ENCODE measurements at places on chromosomes 2 and 18.

DNA sequence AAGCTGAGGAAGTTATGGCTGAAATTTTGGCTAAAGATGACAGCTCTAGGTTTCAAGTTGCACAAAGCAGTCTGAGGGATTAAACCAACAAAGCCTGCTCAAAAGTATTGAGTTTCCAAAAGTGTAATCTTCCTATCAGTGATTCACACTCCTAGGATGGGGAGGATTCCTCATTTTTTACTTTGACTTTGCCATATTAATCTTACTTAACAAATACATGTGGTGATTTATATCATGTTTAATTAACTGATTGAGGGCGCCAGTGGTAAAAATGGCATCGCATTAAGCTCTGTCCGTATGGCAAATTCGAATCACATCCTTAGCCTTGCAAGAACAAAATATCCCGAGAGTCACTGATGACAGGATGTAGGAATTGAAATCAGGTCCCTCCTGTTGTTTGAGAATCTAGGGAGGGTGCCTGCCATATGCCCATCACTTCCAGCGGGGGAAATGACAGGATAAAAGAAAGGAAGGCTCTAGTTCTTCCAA lies 78.1 kb upstream of the ETAA1 start:
- DNase-seq = no peak

DNA sequence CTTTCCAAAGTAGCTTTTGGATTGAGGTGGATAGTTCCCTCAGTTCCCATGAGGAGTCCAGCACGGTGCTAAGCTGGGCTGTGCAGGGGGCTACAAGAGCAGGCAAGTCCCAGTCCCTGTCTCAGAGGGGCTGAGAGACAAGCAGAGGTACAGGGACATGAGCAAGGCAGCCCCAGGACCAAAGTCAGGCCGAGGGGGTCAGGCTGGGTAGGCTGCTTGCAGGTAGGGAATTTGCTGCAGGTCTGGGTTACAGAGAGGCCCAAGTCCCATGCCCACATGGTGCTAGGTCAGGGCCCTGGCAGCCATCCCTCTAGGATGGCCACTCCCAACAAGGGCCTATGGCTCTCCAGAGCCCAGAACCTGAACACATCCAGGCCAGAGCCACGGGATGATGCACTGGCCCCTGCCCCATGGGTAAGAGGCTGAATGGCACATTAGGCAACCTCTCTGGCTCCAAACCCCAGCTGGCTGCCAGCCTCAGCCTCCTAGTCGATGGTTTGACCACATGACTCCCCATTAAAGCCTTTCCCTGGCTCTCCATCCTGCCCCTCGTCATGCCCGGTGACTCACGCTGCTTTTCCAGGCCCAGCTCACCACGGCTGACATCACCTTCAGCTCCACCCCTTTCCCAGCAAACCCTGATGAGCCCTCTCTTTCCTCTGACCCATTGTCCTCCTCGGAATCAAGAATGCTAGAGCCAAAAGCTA lies 83.7 kb downstream of the SDC1 start:
- DNase-seq = no peak

DNA sequence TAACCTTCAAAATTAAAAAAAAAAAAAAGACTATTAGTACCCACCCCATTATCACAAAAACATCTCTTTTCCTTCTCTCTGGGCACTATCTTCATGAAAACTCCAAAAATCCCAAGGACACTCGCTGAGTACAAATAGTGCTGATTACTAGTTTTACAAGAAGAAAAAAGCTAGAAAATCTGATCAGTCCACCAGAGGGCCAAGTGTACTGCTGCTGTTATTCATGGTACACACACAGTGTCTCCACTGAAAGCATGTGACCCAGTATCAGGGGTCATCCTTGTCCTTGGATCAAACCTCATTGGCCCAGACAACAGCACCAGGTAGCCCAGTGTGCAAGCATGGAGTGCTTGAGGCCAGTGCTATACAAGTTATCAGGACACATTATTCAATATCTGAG lies 382.7 kb upstream of the KLHL29 start:
- no peak for DNase-seq

GRCh38 chr2:218821605-218822211 lies 9.9 kb downstream of the PRKAG3 start:
- DNase-seq = no peak

GRCh38 chr2:174729797-174730697 lies 34.2 kb downstream of the CHRNA1 start:
- DNase-seq = peak; percentile 57

DNA sequence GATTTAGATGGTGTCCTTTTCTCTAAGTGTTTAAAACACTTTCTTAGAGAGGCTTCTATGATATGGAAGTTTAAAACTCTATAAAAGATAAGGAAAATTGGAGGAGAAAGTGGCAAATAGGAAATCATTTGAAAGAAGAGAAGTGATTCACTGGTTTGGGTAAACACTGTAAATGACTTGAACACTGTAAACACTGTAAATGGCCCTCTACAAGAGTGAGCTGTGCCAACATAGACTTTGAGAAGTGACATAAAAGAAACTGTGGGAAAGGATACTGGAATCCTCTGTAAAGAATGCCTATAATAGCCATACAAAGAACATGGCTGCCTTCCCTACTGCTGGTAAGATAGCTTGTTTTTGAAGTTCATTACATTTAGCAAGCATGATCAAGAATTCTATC lies 210.9 kb upstream of the SIX3 start:
- DNase-seq = no peak

GRCh38 chr18:64929036-64929435 lies 780.1 kb upstream of the LINC00305 start:
- DNase-seq = no peak

DNA sequence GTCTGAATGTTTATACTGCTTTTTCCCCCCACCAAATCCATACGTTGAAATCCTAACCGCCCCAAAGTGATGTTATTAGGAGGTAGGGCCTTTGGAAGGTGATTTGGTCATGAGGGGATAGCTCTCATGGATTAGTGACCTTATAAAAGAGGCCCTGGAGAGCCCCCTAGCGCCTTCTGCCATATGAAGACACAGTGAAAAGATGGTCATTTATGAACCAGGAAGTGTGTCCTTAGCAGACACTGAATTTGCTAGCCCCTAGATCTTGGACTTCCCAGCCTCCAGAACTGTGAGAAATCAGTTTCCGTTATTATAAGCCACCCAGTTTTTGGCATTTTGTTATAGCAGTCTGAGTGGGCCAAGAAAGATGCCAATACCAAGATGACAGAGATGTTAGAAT lies 7.2 kb upstream of the TSN start:
- DNase-seq = no peak

DNA sequence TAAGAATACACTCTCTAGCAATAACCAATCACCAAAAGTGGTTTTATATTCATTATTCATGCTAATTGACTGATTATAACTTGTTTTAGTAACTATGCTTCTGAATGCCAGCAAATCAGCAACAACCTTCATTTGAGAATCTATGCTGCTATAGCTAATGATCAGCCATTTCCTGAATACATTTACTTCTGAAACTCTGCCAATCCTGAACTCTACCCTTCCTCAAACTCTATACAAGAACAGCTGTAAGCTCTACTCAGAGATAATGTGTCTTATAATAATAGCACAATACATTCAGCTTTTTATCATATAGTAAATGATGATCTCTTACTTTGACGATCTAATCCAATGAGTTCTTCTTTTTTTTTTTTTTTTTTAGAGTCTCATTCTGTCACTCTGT lies 85.7 kb upstream of the EPAS1 start:
- DNase-seq = no peak

GRCh38 chr2:240141736-240142135 lies 1.3 kb upstream of the OTOS start:
- no peak for DNase-seq

GRCh38 chr18:49279041-49279440 lies 181.4 kb downstream of the DYM start:
- no peak for DNase-seq

- DNase-seq = no peak
Measured at GRCh38 chr2:210252699-210253606, 27.7 kb upstream of the ACADL start.

GRCh38 chr2:72990695-72991438 lies 73.5 kb downstream of the EMX1 start:
- DNase-seq = no peak

DNA sequence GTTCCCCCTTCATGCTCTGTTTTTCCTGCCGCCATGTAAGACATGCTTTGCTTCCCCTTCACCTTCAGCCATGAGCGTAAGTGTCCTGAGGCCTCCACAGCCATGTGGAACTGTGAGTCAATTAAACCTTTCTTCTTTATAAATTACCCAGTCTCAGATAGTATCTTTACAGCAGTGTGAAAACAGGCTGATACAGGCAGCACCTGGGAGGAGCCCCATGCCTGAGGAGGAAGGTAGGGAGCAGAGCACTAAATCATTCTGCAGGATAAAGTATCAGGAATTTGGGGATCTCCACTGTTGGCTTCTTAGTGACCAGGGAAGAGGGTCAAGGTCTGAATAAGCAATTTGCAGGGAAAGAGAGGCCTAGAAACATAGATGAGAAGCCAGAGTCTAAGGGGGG lies 78.0 kb downstream of the KCNF1 start:
- no peak for DNase-seq

DNA sequence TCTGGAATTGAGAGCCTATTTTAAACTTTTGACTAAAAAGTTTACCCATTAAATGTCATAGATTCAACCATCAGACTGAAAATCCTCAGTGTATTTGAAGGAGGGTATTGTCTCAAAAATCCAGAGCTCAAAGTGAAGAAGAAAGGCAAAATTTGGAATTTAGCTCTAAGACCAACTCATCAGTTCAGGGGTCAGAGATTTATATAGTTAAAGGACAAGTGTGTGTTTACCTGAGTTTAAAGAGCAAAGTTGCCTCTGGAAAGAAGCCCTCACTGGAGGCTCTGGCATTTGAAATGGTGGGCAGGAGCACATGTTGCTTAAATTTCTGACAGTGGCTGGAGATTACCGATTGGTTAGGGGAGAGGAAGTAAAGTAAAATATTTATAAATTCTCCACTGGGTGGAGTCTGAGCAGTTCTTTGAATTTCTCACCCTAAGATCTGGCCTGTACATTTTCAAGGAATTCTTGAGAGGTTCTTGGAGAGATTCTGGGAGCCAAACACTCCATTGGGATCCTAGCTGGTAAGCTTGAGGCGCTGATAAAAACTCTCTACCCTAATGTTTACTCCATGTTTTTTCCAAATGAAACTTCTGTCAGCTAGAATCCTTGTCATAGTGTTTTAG lies at the start of gene KYNU:
TSS of gene KYNU (plus strand) at position 449 of the 623 bp plus-strand sequence. CDS start 7,704 bp downstream, outside the sequence.
- no peak for DNase-seq

DNA sequence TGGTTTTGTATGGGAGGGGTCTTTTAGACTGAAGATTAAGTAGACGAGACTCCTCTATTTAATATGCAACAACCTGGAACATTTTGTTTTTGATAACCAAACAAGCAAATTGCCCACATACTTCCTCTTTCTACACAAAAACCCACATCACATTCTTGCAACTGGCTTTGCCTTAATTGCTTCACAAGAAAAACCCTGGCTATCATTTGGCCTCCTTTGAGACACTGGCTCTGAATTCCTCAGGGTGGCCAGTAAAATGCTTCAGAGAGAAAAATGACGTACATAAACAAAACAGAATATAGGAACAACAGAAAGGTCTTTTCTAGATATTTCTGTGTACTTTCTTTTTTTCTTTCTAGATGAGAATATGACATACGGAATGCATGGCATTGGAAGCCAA lies 103.0 kb downstream of the TRIB2 start:
- no peak for DNase-seq

DNA sequence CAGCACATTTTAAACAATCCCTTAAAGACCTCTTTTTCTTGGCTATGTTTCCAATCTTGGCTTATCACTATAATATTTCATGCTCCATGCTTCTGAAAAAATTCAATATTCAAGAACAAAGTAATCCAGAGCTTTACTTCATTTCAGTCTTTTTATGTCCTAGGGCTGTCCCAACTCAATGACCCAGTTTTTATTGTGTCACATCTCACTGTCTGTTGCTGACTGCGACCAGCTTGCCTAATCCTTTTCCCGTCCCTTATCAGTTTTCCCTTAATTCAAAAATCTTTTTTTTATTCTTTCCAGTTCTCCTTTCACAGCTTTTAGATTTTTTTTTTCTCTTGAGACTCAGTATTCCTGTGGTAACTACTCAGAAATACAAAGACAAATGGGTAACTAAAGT lies 10.2 kb downstream of the TMEM17 start:
- no peak for DNase-seq

DNA sequence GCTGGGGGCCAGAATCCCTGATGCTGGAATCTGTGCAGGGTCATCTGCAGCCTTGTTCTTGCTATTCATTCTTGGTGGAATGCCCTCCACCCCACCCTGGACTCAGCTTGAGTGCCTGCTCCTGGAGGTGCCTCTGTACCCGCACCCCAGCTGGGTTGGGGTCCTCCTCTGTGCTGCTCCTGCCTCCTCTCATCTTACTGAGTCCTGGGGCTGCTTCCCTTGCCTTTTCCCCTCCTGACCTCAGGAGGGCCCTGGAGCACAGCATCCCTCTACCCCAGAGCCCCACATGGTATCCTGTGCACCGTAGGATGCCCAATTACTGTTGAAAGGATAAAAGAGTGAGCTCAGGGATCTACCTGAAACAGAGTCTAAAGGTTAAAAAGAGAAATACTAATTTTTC lies 81.6 kb downstream of the CIB4 start:
- DNase-seq = no peak

GRCh38 chr2:70241340-70241739 lies 7.1 kb downstream of the TIA1 start:
- no peak for DNase-seq

GRCh38 chr2:67295406-67295805 lies 101.7 kb upstream of the ETAA1 start:
- no peak for DNase-seq

DNA sequence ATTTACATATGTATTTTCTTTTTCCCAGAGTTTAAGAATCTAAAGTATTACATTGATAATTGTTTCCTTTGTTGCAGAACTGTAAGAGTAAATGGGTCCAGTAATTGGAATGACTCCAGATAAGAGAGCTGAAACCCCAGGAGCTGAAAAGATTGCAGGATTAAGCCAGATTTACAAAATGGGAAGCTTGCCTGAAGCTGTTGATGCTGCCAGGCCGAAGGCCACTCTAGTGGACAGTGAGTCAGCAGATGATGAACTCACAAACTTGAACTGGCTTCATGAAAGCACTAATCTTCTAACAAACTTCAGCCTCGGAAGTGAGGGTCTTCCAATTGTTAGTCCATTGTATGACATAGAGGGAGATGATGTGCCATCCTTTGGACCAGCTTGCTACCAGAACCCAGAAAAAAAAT lies 183.8 kb upstream of the STON1 start:
- no peak for DNase-seq

GRCh38 chr2:202360646-202361045 lies 15.5 kb upstream of the BMPR2 start:
- DNase-seq = no peak

DNA sequence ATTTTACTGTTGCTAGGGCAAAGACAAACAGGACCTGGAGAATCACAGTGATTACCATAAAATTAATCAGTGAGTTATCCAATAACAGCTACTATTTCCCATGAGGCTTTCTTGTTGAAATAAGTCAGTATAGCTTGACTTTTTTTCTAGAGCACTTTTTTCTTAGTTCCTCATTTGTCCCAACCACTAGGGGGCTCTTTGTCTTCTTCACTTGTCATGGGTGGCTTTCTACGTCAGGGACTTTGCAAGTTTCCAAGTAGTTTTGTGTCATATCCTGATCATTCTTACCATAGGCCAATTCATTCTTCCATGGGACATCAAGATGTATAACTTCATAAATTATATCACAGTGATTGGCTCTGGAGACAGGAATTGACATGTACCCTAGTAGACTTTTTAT lies 1019.6 kb upstream of the PIK3C3 start:
- peak; percentile 20 for DNase-seq

GRCh38 chr18:64032312-64032711 lies 62.4 kb downstream of the SERPINB8 start:
- no peak for DNase-seq
